ENCODE measurements at places on chromosomes 2 and 18.

DNA sequence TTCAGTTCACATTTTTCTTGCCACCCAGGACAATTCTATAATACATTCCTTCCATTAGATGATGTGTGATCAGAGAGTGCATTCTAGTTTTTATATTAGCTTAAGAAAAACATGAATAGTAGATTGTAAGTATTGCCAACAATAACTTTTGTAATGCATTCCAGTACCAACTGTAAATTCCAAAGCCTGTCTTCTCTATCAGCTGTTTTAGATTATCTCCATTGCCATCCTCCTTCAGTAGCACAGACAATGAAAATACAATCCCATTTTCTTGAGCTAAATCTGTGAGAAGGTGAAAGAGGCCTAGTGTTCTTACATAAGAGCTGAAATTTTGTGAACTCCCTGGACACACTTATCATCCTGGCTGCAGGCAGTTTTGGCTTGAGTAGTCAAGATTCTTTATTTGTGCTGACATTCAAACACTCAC lies 103.9 kb downstream of the CCBE1 start:
- DNase-seq, result no peak

DNA sequence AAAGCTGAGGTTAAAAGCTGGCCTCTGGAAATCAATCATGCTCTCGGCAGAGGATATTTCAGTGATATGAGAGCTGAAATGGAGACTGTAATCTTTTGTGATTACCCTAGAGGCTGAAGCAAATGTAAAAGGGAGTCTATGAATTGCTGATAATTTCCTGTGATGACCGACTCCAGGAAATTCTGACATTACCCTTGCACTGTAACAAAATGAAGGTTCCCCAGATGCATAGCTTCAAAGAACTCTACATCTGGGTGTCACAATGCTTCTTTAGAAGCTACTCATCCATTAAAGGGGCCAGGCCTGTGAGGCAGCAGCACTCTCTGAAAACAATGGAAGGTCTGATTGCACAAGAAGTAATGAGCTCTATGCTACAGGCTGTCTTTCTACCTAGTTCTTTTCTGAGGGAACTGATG lies 268.2 kb upstream of the SESTD1 start:
- no peak for DNase-seq

GRCh38 chr18:37247497-37248161 lies 318.0 kb downstream of the CELF4 start:
- no peak for DNase-seq

DNA sequence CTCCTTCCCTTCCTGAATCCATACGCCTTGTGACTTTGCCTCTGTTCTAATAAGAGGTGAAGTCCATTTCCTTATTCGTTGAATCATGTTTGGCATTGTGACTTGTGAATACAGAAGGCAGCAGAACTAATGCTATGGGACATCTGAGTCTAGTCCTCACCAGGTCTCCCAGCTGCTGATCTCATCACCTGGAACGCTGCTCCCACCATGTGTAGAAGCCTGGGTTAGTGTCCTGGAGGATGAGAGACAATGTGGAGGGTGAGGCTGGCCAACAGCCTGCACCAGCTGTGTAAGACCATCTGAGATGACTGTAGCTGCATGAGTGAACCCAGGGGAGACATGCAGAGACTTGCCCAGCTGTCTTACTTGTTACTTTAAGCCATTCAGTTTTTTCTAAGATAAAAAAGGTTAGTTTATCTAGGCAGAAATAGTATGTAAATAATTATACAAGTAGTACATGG lies 3.5 kb upstream of the HAAO start:
- no peak for DNase-seq

DNA sequence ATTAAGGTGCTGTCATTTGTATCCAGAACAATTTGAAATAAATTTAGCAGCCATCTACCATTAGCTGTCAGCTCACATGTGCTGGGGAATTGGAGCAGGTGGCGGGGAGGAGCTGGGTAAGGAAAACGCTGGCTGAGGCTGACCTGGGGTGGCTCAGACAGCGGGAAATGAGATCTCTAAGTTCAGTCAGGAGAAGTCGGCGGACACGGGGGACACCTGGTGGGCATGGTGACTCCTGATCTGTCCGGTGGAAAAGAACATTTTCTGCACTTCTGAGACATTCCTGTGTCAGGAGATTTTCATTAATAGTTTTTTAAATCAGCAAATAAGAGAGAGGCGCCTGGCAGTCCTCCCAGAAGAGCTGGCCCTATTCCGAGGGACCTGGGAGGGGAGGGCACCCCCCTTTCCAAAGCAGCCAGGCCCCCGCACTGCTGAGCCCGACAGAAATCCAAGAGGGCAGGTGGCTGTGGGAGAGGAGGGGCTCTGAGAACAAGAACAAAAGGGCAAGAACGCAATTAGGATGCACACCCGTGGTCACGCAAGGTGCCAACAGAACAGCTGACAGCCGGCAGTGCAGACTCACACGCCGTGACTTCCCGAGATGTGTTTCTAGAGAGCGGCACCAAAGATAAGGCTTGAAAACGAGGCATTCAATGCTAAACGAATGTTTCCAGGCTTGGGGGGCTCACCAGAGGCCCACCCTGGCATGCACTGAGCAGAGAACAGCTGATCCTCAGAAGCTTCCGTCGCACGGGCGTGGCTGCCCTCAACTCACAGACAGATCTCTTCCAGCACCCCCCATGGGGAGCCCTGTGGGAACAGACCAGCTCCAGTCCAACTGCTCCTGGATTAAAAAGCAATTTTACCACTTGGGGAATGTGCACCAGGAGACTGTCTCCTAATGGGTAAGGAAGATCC lies 26.4 kb downstream of the SLC66A2 start:
- DNase-seq, result no peak
